NCI-H1930 (cell line): ENCODE measurements at places on chromosomes 16 and 17.

GRCh38 chr16:64234200-64234599 is 887.7 kb downstream of the CDH11 start:
- DNase-seq, result no peak

DNA sequence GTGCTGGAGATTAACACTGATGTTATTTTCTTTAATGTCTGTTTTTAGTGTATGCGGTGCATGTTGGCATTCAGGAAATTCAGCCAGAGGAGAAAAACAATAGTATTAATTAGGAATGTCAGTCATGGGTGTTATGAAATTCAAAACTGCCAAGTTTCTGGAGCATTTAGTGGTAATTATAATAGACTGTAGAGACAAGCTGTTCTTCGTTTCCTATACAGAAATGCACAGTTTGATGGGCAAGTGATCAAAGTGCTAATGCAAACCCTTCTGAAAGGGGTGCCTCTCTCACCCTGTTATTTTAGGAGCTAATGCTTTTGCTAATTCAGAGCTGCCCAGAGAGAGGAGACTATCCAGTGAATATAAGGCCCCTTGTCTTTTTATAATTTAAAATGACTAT is 573.8 kb upstream of the EEF2KMT start:
- no peak for DNase-seq

- DNase-seq, result no peak
These were observed 20.3 kb upstream of the GLIS2 start for GRCh38 chr16:4295581-4295980.

GRCh38 chr16:84618581-84619460 is 943 bp upstream of the COTL1 start:
- DNase-seq, result no peak

- no peak for DNase-seq
These were observed 13.5 kb downstream of the CEP295NL start for GRCh38 chr17:78889531-78889930.

GRCh38 chr17:15660077-15660476 is 24.0 kb downstream of the TRIM16 start:
- no peak for DNase-seq

DNA sequence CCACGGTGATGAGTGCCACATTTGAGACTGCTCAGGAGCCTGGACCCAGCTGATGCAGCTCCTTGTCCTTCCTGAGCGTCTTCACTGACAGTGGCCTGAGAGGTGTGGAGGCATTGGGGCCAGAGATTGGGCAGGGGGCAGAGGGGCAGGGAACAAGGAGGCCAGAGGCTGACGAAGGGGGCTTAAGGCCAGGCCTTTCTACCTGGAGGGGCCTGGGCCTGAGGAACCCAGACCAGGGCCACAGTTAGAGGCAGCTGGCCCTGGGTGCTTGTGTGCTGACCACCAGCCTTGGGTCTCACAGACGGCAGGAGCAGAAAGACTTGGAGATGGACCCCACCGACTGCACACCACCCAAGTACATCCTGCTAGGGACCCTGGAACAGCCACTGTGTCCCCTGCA is 168.2 kb upstream of the ZNF267 start:
- DNase-seq, result no peak
